ENCODE measurements at places on chromosomes 16 and 17. TPM values are rescaled to one million over a fixed set of nuclear protein-coding genes. Genes with fewer than 3 reads are reported as not detected.

KRT9 gene
- not detected for total RNA-seq

SLC52A1 gene
- not detected for total RNA-seq

CHTF18 gene
- total RNA-seq, result 5.4 TPM

CSNK1D gene
- total RNA-seq, result 49.0 TPM

DNAH17 gene
- total RNA-seq, result not detected

THRA gene
- total RNA-seq, result 24.0 TPM

HBQ1 gene
- not detected for total RNA-seq

PARD6A gene
- total RNA-seq, result 0.78 TPM

IRX3 gene
- total RNA-seq, result 10.3 TPM

PSMD11 gene
- total RNA-seq, result 89.1 TPM

SPNS3 gene
- not detected for total RNA-seq

KRT12 gene
- not detected for total RNA-seq

CBX2 gene
- total RNA-seq, result 0.22 TPM

HSD11B2 gene
- total RNA-seq, result not detected

VTN gene
- total RNA-seq, result 0.65 TPM

KRTAP1-5 gene
- 11.6 TPM for total RNA-seq

KCNH6 gene
- not detected for total RNA-seq

FOXL1 gene
- total RNA-seq, result 2.3 TPM

IL21R gene
- 5.2 TPM for total RNA-seq

MAPT gene
- total RNA-seq, result 0.43 TPM

ADAM11 gene
- total RNA-seq, result under 0.01 TPM

PRAC1 gene
- total RNA-seq, result not detected

MT1M gene
- 6.3 TPM for total RNA-seq

NPIPA8 gene
- not detected for total RNA-seq

METTL22 gene
- 20.6 TPM for total RNA-seq

C1QTNF1 gene
- total RNA-seq, result 39.5 TPM

CASKIN2 gene
- 9.6 TPM for total RNA-seq

DNAH3 gene
- total RNA-seq, result under 0.01 TPM

GPR139 gene
- total RNA-seq, result not detected

PDIA2 gene
- total RNA-seq, result not detected

APRT gene
- total RNA-seq, result 48.7 TPM

NLRC5 gene
- total RNA-seq, result 20.6 TPM

PITPNM3 gene
- 7.1 TPM for total RNA-seq

MMP28 gene
- 0.26 TPM for total RNA-seq

MYH2 gene
- total RNA-seq, result not detected

RPS15A gene
- total RNA-seq, result 1,730 TPM

OSGIN1 gene
- 4.1 TPM for total RNA-seq

SPATA32 gene
- 0.13 TPM for total RNA-seq

CAMTA2 gene
- 29.0 TPM for total RNA-seq

HS3ST4 gene
- total RNA-seq, result not detected

CACNG1 gene
- not detected for total RNA-seq

SLC22A31 gene
- not detected for total RNA-seq

CD300E gene
- total RNA-seq, result under 0.01 TPM

AMFR gene
- total RNA-seq, result 191 TPM

KIF19 gene
- total RNA-seq, result not detected

GP1BA gene
- not detected for total RNA-seq

CLEC18A gene
- total RNA-seq, result 0.86 TPM

CA10 gene
- total RNA-seq, result not detected

ATP6V0A1 gene
- total RNA-seq, result 66.8 TPM

SLC6A4 gene
- not detected for total RNA-seq

PABPN1L gene
- not detected for total RNA-seq

CCL1 gene
- total RNA-seq, result not detected

CNEP1R1 gene
- total RNA-seq, result 40.1 TPM

ARHGDIG gene
- total RNA-seq, result 0.22 TPM

All from articular chondrocyte of knee joint (primary cell).